ENCODE measurements at places on chromosomes 6 and 20. TPM values are rescaled to one million over a fixed set of nuclear protein-coding genes. Genes with fewer than 3 reads are reported as not detected.

- no peak for DNase-seq
Measured at GRCh38 chr6:125886021-125886420, 70.5 kb upstream of the HINT3 start.

SNAP25 gene
- 4.1 TPM for total RNA-seq

ELOVL2 gene
- total RNA-seq, result 1.3 TPM

ULBP2 gene
- total RNA-seq, result not detected

IL20RA gene
- 8.9 TPM for total RNA-seq

GRCh38 chr6:30591008-30591407 is 19.8 kb downstream of the ABCF1 start:
- DNase-seq, result no peak

DNA sequence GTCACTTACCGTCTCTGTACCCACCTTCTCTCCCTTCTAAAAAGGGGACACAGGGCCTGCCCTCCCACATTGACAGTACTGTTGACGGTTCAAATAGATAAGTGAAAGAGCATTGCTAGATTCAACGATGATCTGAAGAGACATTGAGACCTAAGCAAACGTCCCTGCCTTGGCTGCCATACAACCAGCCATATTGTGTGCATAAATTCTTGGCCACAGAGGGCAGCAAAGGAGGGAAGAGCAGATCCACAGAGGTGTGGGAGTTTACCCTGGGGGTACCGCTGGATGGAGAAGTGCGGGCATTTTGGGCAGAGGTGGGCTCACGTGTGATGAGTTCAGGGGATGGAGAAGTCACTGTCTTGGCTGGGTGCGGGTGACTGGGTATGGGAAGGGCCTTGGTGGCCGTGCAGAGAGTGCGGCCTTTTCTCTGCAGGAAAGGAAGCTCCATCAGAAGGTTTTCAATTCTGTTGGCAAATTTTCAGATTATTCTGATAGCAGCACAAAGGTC is 85.6 kb downstream of the POPDC3 start:
- DNase-seq, result no peak

GRCh38 chr20:1473246-1474220 is 6.9 kb upstream of the NSFL1C start:
- no peak for DNase-seq

GRCh38 chr20:63350597-63351325 is 10.4 kb downstream of the CHRNA4 start:
- DNase-seq, result peak; percentile 35

GPSM3 gene
- 10.1 TPM for total RNA-seq

GRCh38 chr6:156686995-156687788 is 90.0 kb upstream of the ARID1B start:
- peak; percentile 90 for DNase-seq

DNA sequence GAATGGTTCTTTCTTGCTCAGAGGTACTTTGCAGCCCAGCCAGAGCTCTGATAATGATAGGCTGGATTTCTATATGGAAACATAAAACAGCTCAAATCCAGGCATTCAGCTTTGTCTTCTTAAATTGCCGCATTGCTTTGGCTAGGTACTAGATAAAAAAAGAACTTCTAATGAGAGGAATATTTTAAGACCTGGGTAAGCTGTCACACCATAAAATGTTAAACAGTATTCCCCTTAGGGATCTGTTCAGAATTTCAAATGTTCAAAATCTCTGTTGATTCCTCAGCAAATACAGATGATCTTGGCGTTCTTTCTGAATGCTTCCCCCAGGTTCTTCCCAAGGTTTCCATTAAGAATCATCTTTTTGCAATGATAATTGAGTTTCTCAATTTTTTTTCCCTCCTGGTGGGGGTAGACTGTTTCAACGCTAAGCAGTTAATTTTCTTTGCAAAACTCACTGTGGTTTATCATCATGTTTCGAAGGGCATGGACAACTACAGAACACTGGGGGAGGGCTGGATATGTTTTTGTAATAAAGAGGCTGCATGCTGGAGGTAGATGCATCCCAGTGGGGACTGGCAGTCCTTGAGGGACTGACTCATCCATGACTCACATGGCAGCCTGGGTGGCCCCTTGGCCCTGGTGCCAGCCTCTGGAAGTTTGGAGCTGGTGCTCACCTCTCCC is 31.0 kb downstream of the TIAM2 start:
- no peak for DNase-seq

MLIP gene
- total RNA-seq, result 2.0 TPM

TBX18 gene
- 0.34 TPM for total RNA-seq

- DNase-seq, result peak; percentile 59
Measured at GRCh38 chr20:5504061-5504739, 187.4 kb upstream of the PROKR2 start.

- no peak for DNase-seq
Measured at GRCh38 chr6:168590406-168590805, 149.4 kb downstream of the SMOC2 start.

GRCh38 chr6:148544421-148544820 is 201.8 kb downstream of the SASH1 start:
- DNase-seq, result no peak

DNA sequence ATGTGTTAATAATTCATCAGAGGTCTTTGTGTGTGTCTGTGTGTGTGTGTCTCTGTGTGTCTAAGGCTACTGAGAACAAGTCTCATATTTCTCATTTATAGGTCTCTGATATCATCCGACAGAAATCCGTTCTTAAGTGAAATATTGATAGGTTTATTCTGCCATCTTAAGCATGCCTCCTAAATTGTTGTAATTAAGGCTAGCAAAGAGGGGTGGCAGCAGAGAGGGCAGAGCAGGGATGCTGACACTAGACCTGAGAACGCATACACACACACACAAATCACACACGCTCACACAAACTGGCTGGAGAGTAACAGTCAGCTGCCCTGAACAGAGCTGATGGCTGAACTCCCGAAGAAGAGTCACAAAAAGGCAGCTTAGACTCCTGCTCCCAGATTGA is 84.9 kb upstream of the LRFN2 start:
- no peak for DNase-seq
